ENCODE measurements at places on chromosomes 4 and X. TPM values are rescaled to one million over a fixed set of nuclear protein-coding genes. Genes with fewer than 3 reads are reported as not detected.

Gene DDX53
- not detected for total RNA-seq

Gene SLC10A4
- total RNA-seq = 0.28 TPM

Gene FAM114A1
- 27.0 TPM for total RNA-seq

Gene HHIP
- 0.46 TPM for total RNA-seq

Gene LINC00632
- 142 TPM for total RNA-seq

Gene UCP1
- 19.5 TPM for total RNA-seq

Gene NXF3
- total RNA-seq = 1.3 TPM

Gene ASMT
- total RNA-seq = 0.31 TPM

Gene TIGD4
- total RNA-seq = 1.3 TPM

Gene BEX2
- 50.4 TPM for total RNA-seq

Gene MTM1
- total RNA-seq = 17.8 TPM

Gene TKTL2
- not detected for total RNA-seq

Gene CFAP47
- 0.44 TPM for total RNA-seq

Gene GPR119
- not detected for total RNA-seq

Gene P2RY10
- not detected for total RNA-seq

Gene COL25A1
- total RNA-seq = 22.7 TPM

Gene ADH7
- total RNA-seq = not detected

Gene PCDH7
- 6.1 TPM for total RNA-seq

Gene RPA4
- total RNA-seq = 1.9 TPM

Gene HTT-AS
- total RNA-seq = not detected

Gene TNMD
- total RNA-seq = not detected

Gene RBMXL3
- not detected for total RNA-seq

Gene SHOX
- total RNA-seq = not detected

Gene IGFBP7
- 7.6 TPM for total RNA-seq

Gene ASIC5
- not detected for total RNA-seq

Gene SAGE1
- total RNA-seq = 0.15 TPM

Gene ATOH1
- total RNA-seq = not detected

Gene SYTL5
- total RNA-seq = not detected

All from endothelial cell (in vitro differentiated cells).